Stimulated activated CD4-positive, alpha-beta T cell treated with anti-CD3 and anti-CD28 coated beads, Interleukin-1b, Interleukin-23, amount 100 ng/mL, for 24 hours (primary cell): ENCODE measurements at places on chromosomes 11 and 22.
A peak's percentile ranks its signal among the peaks of the same experiment; 100 is the strongest.

GRCh38 chr11:14346303-14346955 lies 12.6 kb downstream of the RRAS2 start:
- no peak for DNase-seq

DNA sequence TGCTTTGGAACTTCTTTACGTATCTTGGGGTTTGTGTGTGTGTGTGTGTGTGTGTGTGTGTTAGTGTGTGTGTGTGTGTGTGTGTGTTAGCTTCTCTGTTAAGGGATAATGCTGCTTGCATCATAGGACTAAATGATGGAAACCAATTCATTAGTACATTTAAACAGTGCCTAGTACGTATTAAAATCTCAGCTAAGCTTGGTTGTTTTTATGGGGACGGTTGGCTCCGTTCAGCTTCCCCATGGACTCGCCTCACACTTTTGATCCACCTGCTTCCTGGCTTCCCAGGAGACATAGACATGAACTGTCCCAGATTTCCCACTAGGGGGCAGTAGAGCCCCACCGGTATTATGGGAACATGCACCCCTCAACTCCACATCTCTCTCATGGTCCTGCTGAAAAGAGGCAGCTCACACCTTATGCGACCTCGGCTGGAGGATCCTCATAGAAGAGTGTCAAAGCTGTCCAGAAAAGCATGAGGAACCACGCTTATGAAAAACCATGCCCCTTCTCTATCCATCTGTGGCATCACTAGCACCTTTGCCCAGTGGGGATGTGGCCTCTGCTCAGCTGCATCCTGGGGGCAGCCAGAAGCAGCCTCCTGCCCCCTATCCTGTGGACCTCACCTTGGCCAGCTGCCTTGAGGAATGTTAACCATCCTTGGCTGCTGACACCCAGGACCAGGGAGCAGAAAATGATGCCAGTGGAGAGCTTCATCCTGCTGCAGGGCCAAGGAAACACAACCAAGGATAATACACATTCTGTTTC lies 9.7 kb upstream of the SAAL1 start:
- peak; percentile 44 for DNase-seq

GRCh38 chr11:134019500-134019899 lies 49.4 kb upstream of the JAM3 start:
- DNase-seq, result no peak

DNA sequence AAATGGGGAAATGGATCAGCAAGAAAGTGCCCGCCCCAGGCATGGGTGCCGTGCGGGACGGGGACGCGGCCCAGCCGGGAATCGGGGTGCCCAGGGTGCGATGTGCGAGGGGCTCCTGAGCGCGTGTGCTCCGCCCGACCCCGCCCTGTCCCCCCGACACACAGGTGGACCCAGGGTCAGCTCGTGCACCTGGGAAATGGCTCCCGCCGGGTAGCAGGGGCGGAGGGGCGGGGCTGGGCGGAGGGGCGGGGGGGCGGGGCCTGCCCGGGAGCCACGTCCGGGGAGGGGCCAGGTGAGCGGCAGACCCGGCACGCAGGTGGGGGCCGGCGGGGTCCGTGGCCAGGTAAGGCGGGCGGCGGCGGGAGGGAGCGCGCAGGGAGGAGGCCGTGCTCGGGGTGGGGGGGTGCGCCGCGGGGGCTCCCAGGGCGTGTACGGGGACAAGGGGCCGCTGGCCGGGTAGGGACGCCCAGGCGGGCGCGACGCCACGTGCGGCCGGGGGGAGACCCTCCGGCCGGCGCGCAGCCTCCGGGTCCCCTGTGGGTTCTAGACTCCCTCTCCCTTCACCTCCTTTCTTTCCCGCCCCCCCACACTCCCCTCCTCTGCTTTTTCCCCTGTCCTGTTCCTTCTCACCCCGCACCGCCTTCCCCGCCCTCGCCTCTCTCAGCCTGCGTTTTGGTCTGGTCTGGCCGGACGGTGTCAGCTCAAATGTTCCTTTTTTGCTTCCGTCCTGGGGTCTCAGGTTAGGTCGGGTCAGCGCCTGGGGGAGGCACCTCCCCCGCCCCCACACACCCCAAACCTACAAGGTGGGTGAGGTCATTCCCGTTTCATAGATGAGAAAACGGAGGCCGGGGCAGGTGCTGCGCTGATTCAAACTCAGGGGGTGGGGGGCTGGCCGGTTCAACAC lies at the start of gene ARHGAP8:
ARHGAP8 (plus strand) TSS at position 291 of the 904 bp plus-strand sequence. CDS start 33,953 bp downstream, outside the sequence.
- no peak for DNase-seq

DNA sequence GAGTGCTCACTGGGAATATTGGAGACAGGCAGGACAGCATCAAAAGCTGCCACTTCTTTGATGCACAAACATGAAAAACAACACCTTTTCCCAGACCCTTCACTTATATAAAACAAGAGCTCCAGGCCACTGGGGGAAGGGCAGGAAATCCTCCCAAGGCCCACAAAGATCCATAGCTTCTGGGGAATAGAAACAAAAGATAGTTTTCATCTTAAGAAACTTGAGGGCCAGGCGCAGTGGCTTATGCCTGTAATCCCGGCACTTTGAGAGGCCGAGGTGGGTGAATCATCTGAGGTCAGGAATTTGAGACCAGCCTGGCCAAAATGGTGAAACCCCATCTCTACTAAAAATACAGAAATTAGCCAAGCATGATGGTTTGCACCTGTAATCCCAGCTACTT lies 15.3 kb downstream of the RTL6 start:
- DNase-seq, result no peak

DNA sequence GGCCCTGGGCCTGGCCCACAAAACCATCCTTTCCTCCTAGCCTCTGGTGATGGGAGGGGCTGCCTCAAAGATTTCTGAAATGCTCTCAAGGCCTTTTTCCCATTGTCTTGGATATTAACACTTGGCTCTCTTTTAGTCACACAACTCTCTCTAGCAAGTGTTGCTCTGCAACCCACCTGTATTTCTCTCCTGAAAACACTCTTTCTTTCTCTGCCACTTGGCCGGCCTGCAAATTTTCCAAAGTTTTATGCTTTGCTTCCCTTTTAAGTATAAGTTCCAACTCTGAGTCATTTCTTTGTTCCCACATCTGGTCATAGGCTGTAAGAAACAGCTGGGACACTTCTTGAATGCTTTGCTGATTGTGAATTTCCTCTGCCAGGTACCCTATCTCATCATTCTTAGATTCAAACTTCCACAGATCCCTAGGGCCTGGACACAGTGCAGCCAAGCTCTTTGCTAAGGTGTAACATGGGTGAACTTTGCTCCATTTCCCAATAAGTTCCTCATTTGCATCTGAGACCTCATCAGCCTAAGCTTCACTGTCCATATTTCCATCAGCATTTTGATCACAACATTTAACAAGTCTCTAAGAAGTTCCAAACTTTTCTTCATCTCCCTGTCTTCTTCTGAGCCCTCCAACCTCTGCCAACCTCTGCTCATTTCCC lies 93.8 kb downstream of the TRIM29 start:
- no peak for DNase-seq

DNA sequence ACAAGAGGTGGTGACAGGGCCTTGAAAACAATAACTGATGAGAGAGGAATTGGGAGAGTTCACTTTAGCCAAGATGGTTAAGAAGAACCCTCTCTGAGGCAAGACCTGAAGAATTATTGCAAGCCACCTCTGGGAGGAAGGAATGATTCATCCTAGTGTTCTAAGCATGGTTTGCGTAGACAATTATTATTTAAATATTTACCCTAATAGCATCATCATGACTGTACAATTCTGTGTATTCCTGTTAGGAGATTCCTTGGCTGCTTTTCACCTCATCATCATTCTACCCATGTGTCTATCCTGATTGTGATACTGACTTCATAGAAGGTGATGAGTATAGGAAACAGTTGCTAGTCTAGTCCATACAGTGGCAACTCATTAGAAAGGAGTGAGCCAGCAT lies 264.4 kb downstream of the DDX10 start:
- DNase-seq, result no peak

DNA sequence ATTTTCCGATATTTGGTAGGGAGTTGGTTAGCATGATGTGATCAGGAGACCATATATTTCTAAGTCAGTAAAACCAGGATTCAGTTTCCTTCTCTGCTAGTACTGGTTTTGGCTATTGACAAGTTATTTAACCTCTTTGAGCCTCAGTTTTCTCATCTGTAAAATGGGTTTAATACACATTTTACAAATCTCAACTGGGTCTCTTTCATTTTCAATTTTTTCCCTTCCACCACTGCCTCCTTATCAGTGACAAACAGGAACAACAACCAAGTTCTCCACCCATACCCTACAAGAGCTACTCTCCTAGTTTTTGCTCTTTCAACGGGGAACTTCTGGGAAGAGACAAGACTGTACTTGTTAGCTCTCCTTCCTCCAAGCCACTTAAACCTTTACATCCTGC lies 6.2 kb upstream of the APLP2 start:
- DNase-seq, result no peak

DNA sequence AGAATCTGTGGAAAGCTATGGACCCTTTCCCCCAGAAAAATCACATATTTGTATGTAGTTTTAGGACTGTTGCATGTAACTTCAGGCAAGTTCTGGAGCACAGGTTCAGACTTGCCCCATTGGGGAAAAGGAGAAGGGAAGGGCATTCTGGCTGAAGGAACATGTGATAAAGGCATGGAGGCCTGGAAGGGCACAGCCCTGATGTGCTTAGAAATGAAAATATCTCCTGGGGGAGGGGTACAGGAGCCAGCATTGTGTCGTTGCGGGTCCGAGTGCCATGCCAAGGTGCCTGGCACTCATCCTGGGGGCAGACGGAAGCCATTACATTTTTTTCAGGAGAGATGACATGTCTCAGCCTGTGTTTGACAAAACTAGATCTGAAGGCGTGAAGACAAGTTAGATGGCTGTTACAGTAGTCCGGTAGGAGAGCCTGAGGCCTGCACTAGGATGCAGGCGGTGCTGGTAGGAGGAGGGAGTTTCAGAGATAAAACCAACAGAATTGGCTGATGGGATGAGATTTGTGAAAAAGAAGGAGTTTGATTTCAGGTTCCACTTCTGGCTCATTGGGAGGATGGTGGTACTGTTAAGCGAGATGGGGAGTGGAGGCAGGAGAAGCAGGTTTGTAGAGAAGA lies 96.9 kb downstream of the TEAD1 start:
- no peak for DNase-seq

GRCh38 chr11:61833926-61834277 lies 5.8 kb downstream of the FADS2 start:
- DNase-seq, result no peak
